Stimulated activated CD4-positive, alpha-beta T cell treated with anti-CD3 and anti-CD28 coated beads, Interleukin-15, amount 100 ng/mL, for 1 hour (primary cell): ENCODE measurements at places on chromosomes 11 and 22.

DNA sequence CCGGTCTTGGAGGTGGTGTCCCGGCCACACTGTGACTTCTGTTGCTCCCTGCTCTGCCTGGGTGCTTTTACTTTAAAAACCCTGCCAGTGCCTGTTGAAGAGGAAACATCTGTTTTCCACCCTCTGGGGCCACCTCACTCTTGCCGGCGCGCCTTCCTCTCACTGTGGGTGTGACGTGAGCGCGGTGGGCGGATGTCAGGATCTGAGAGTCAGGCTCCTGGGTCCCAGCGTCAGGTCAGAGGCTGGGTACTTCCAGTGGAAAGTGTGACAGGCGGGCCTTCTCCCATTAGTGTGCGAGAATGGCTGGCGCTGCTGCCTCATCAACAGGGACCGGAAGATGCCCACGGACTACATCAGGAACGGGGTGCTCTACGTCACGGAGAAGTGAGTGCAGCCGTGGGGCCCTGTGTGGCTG lies 54.2 kb downstream of the GRAMD4 start:
- peak; percentile 84 for DNase-seq

- no peak for DNase-seq
Observed at GRCh38 chr11:109984634-109985289, 108.4 kb upstream of the ZC3H12C start.

DNA sequence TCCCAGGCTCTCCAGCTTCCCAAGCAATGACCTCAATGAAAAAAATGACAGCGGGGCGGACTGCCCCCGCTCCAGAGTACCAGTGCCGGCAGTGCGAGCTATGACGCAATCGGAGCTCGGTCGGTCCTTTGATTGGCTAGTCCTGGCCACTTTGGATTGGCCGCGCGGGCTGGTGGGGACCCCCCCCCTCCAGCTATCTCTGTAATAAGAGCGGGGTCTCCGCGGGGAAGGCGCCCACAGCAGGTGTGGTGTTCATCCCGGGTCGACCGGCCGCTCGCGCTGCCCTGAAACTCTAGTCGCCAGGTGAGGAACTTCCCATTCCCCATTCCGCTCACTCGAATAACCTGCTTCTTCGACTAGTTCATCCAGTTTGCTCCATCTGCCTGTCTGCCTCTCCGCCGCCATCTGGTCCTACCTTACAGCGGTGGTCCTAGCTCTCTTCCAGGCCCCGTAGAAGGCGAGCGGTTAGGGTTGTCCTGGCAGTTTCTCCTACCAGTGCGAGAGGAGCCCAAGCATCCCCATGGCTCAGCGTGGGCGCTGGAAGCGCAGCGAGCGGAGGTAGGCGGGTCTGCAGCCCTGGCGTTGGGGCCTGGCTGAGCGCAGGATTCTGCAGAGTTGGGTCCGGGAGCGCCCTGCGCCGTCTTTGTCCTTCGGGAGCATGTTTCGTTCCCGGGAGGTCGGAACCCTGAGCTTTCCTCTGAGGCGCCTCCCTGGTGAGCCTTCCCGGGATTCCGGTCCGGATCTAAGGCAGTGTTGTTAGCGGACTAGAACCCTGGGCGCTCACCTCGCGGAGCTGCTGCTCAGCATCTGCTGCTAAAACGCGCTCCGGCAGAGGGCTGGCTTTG lies at the start of gene CALCB:
Gene CALCB (plus strand): TSS at position 233 of the 845 bp plus-strand sequence. CDS start 1,126 bp downstream, outside the sequence.
- no peak for DNase-seq

DNA sequence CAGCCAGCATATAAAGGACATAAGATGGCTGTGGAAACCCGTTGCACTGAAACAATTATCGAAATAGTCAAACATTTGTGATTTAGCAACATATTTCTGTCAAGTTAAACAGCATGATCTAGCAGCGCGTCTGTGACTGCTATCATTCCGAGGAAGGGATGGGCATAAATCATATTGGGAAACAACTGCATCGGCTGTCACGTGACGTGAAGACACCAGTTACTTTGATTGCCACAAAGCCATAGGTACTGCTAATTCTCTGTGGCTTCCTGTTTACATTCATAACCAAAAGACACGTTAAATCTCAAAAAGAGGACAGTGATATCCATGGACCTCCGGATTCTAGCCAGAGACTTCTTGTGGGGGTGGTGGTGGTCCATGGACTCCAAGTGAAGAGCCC lies 87.8 kb downstream of the CACNA1I start:
- no peak for DNase-seq

GRCh38 chr11:68935066-68935465 lies 31.4 kb downstream of the IGHMBP2 start:
- no peak for DNase-seq

GRCh38 chr22:42768385-42769035 lies 47.8 kb upstream of the A4GALT start:
- DNase-seq: no peak
